ENCODE measurements at places on chromosomes 5 and 9. TPM values are rescaled to one million over a fixed set of nuclear protein-coding genes. Genes with fewer than 3 reads are reported as not detected.

GRCh38 chr5:130034566-130035210 lies 130.4 kb downstream of the CHSY3 start:
- peak; percentile 24 for DNase-seq
- no peak overlapping the region for H3K4me3 ChIP-seq
- no peaks in the 10 kb centered on the region for H3K4me1 ChIP-seq

Gene SLC24A2
- not detected for total RNA-seq

DNA sequence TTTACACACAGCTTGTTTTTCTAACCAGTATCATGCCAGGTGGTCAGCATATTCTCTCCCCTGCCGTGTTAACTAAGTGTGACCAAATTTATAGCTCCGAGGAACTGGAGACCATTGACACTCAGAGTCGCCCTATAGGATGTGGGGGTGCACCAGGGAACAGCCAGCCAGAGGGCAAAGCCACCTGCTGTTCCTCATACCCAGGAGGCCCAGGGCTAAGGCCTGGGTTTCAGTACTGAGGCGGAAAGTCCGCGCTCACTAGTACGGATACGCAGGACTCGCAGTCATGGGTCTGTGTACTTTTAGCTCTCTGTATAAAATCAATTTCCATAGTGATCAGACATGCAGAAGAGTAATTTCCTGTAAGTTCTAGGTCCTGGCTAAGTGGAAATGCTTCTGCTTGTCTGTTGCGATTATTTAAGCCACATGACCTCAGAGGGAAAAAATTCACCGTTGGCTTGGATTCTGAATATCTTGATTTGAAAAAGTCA lies 247.0 kb downstream of the AOPEP start:
- H3K4me3 ChIP-seq = no peak overlapping the region
- peak overlapping the region; percentile 21 for H3K27ac ChIP-seq
- H3K27me3 ChIP-seq = no peaks in the 10 kb centered on the region
- no peaks in the 10 kb centered on the region for H3K36me3 ChIP-seq

GRCh38 chr9:98576354-98576753 lies 132.4 kb downstream of the GABBR2 start:
- H3K4me1 ChIP-seq = peaks cover 7% of the 10 kb centered on the region
- no peaks in the 10 kb centered on the region for H3K27me3 ChIP-seq
- H3K36me3 ChIP-seq = no peaks in the 10 kb centered on the region
- no peak for DNase-seq

GRCh38 chr5:94890907-94891306 lies 272.4 kb downstream of the SLF1 start:
- no peaks in the 10 kb centered on the region for H3K36me3 ChIP-seq
- peak; percentile 9 for DNase-seq
- H3K27ac ChIP-seq = no peak overlapping the region
- no peaks in the 10 kb centered on the region for H3K27me3 ChIP-seq

Gene SVEP1
- total RNA-seq = 47.3 TPM

DNA sequence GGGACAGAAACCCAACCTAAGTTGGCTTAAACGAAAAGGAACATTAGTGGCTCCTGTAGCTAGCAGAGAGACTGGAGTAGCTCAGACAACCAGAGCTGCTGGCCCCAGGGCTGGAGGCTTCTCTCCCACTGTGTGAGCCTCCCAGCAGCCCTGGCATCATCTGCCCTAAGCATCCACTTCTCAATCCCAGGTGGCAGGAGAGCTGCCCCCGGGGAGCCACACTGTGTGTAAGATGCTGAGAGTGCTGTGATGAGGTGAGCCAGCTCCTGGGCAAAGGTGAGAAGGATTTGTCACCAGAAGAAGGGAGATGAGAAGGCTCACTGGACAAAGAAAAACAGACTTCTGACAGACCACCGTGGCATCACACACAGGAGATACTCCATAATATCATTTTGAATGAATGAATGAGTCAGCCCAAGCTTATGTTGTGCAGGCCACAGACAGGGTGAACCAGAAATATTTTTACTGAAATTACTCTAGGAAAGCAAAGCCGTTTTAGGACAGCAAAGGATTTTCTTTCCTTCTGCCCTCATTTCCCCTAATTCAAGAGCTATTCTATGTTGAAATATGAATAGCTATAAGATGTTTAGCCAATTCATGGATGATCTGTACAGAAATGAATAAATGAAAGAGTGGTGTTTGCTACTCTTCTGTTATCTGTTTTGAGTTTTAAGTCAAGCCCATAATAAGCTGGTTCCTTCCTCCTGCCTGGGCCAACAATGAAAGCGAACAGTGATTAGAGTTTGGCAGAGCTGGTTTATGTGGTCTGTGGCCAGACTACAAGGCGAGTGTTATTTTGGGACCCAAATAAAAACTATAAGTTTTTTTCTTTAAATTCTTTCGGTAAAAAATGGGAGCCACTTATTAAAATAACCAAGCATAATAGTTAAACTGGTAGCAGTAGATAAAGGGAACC lies 57.4 kb upstream of the ECM2 start:
- no peaks in the 10 kb centered on the region for H3K27me3 ChIP-seq
- peak overlapping the region; percentile 9 for H3K27ac ChIP-seq
- peak; percentile 49 for DNase-seq

GRCh38 chr5:122083535-122083934 lies 5.5 kb upstream of the LOX start:
- no peak for DNase-seq
- no peaks in the 10 kb centered on the region for H3K36me3 ChIP-seq
- no peak overlapping the region for H3K27ac ChIP-seq
- peaks cover 30% of the 10 kb centered on the region for H3K4me1 ChIP-seq
- H3K4me3 ChIP-seq = no peak overlapping the region

Gene NR5A1
- total RNA-seq = not detected

DNA sequence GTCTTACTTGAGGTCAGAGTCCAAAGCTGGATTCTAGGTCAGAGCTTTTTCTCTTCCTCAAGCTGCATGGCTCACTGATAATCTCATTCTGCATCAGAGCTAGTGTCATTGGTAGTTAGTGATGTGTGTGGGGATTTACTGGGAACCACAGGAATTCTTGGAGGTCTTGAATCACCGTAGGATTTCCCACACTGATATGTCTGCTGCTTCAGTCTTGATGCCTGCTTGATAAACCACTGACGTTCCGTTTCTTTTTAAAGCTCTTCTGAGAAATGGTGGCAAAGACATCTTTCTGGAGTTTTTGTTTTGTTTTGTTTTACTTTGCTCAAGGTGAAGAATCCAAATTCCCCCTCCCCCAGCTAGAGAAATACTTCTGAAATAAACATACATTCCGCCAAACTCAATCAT lies 1.2 kb upstream of the GARIN3 start:
- DNase-seq = peak; percentile 79
- H3K27ac ChIP-seq = no peak overlapping the region

DNA sequence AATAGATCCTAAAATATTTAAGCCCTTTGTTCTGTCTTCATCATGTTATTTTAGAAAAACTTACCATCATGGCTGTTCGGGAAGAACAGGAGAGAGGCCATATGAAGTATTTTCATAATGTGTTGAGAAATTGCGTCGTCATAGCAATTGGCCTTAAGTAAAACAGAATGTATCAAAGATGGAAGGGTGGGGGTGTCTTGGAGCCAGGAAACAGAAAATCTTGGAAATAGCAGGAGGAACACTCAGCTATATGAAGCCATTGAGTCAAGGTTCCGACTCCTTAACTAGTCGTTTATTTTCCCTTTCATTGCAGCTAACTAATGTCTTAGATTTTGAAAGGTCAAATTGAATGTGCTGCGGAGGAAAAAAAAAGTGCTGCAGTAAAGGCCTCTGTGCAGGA lies 1.3 kb downstream of the SPTAN1 start:
- peak overlapping the region; percentile 92 for H3K27ac ChIP-seq
- H3K27me3 ChIP-seq = no peaks in the 10 kb centered on the region
- peak; percentile 92 for DNase-seq
- H3K36me3 ChIP-seq = no peaks in the 10 kb centered on the region
- H3K4me1 ChIP-seq = peaks cover 72% of the 10 kb centered on the region

DNA sequence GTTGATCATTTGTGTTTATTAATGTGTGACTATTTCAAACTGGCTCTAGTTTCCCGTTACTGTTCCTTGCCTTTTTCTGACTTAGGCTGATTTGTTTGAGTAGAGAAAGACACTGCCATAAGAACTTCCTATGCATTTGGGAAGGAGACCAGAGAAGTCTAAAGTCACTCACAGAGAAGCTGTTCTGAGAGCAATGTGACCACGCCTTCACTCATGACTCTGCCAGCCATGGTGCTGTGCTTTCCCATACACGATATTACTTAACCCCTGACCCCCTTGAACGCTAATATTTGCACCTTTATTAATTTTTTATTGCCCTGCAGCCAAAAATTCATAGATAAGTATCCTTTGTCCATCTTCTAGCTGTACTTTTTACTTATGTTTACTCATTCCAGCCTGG lies 20.9 kb downstream of the SLC28A3 start:
- H3K36me3 ChIP-seq = no peaks in the 10 kb centered on the region
- DNase-seq = no peak
- peaks cover 4% of the 10 kb centered on the region for H3K4me1 ChIP-seq
- H3K4me3 ChIP-seq = no peak overlapping the region
- H3K27ac ChIP-seq = no peak overlapping the region

DNA sequence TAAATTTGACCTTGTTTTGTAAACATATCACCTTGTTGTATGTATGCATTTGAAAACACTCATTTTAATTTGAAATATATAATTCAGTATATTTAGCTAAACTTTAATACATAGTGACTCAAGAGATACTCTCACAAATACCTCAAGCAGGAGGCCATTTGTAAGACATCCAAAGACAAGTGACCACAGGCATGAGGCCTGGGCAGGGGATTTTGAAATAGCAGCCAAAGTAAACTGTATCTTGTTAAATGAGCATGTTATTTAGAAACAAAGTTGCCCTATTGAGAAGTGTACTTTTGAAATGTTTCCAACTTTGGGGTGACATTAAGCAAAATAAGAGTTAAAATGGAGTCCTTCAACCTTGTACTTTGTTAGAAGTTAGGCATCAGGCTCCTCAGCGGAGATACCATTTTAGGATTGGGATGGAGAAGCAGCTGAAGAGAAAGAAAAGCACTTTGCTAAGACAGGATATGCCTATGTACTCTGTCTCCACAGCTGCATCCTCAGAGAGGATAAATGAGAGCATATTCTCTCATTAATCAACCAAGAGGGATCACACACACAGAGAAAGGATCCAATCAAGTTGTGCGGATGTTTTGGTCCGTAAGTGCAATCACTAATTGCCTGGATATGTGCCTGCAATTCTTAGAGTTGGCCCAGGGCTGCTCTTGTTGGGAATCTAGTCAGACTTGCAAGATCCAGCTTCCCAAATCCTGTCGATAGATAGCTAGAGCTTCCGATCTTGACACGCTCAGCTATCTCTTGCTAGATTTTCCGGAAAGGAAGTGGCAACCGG lies 157.5 kb upstream of the HAPLN1 start:
- H3K4me1 ChIP-seq = no peaks in the 10 kb centered on the region
- H3K4me3 ChIP-seq = no peak overlapping the region
- H3K27ac ChIP-seq = no peak overlapping the region
- peak; percentile 27 for DNase-seq

Gene GRK6
- total RNA-seq = 30.4 TPM

GRCh38 chr5:112604732-112605630 lies 132.7 kb upstream of the APC start:
- no peaks in the 10 kb centered on the region for H3K36me3 ChIP-seq
- DNase-seq = no peak

Gene PCBD2
- total RNA-seq = 10.1 TPM

Gene JAKMIP2
- not detected for total RNA-seq

GRCh38 chr5:170769246-170769645 lies 14.3 kb upstream of the GABRP start:
- H3K27me3 ChIP-seq = peaks cover 8% of the 10 kb centered on the region
- no peaks in the 10 kb centered on the region for H3K4me1 ChIP-seq
- H3K4me3 ChIP-seq = no peak overlapping the region
- H3K36me3 ChIP-seq = no peaks in the 10 kb centered on the region
- DNase-seq = no peak

Gene MARVELD2
- 5.5 TPM for total RNA-seq

DNA sequence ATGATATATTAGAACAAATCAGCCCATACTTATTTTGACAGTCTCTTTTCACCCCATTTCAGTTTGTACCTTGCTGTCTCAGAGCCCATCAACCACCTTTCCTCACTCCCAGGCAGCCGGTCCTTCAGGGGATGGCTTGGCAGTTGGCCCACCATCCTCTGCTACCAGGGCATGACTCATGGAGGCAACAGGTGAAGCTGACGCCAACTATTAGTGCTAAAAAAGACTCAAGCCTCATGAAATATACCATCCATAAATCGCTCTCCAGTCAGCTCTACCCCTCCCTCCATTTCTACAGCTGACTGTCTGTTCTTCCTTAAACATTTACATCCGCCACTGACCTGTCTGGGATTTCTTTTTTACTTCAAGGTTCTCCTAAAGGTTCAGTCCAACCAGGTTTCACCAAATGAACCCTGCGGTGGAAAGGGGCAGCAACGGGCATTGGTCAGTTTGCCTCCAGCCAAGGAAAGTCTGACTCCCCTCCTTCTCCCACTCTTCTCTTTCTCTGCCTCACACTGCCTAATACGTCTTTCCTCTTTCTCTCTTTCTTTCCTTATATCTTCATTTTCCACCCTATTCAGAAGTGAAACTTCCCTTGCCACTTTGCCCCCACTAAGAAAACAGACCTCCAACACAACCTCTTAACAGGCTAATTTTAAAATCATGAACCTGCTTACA lies 439.1 kb downstream of the RAB3C start:
- no peaks in the 10 kb centered on the region for H3K27me3 ChIP-seq
- no peak overlapping the region for H3K4me3 ChIP-seq
- no peaks in the 10 kb centered on the region for H3K4me1 ChIP-seq
- H3K27ac ChIP-seq = no peak overlapping the region
- DNase-seq = no peak

Gene PRKACG
- total RNA-seq = not detected

Gene TMEM232
- total RNA-seq = 1.3 TPM

GRCh38 chr5:81579262-81579924 lies 171.5 kb downstream of the SSBP2 start:
- peak; percentile 23 for DNase-seq
- no peak overlapping the region for H3K27ac ChIP-seq
- H3K4me3 ChIP-seq = no peak overlapping the region
- no peaks in the 10 kb centered on the region for H3K27me3 ChIP-seq

Gene C9orf43
- 0.76 TPM for total RNA-seq

GRCh38 chr9:85451680-85452079 lies 290.1 kb downstream of the AGTPBP1 start:
- no peaks in the 10 kb centered on the region for H3K4me1 ChIP-seq
- DNase-seq = no peak
- H3K27ac ChIP-seq = no peak overlapping the region
- no peaks in the 10 kb centered on the region for H3K27me3 ChIP-seq
- no peak overlapping the region for H3K4me3 ChIP-seq
- H3K36me3 ChIP-seq = no peaks in the 10 kb centered on the region

Gene PPP1R26
- total RNA-seq = 13.4 TPM

Gene CSF1R
- total RNA-seq = 0.63 TPM

GRCh38 chr9:1837453-1838084 lies 177.6 kb upstream of the SMARCA2 start:
- no peak overlapping the region for H3K4me3 ChIP-seq
- no peaks in the 10 kb centered on the region for H3K4me1 ChIP-seq
- H3K27me3 ChIP-seq = no peaks in the 10 kb centered on the region
- peak; percentile 40 for DNase-seq

GRCh38 chr9:70411121-70411929 lies 3.1 kb downstream of the KLF9 start:
- peak overlapping the region; percentile 100 for H3K27ac ChIP-seq
- peaks cover 41% of the 10 kb centered on the region for H3K4me1 ChIP-seq
- no peaks in the 10 kb centered on the region for H3K27me3 ChIP-seq
- H3K4me3 ChIP-seq = peak overlapping the region; percentile 95
- DNase-seq = peak; percentile 89
- no peaks in the 10 kb centered on the region for H3K36me3 ChIP-seq

GRCh38 chr5:179452356-179453230 lies 97.8 kb upstream of the RUFY1 start:
- no peak overlapping the region for H3K27ac ChIP-seq
- no peak overlapping the region for H3K4me3 ChIP-seq
- no peaks in the 10 kb centered on the region for H3K4me1 ChIP-seq
- no peaks in the 10 kb centered on the region for H3K36me3 ChIP-seq
- no peaks in the 10 kb centered on the region for H3K27me3 ChIP-seq
